ENCODE measurements at places on chromosomes 11 and 22.

- no peak for DNase-seq
Observed at GRCh38 chr11:107719557-107720302, 7.9 kb upstream of the SLN start.

DNA sequence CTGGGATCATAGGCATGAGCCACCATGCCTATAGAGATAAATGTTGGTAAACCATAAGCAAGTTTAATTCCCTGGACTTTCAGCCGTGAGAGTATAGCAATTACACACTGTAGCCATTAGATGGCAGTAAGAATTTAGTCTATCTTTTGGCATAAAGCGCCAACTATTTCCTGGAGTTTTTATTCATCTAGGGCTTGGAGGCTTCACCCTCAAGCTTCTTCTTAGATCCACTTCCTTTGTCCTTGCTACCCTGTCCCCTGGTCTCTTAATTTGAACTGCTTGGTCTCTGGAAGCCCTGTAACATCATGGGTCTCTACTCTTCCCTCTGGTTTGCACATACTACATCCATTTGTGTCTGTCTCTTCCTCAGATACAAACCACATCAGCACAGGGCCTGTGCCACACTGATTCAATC, 38.2 kb downstream of the OR10A6 start:
- DNase-seq, result no peak

GRCh38 chr22:48754611-48755058, 1073.0 kb downstream of the BRD1 start:
- DNase-seq, result no peak

GRCh38 chr11:67320011-67320410, 16.7 kb downstream of the SSH3 start:
- DNase-seq, result no peak

- DNase-seq, result no peak
Observed at GRCh38 chr11:111631024-111631665, 28.9 kb downstream of the SIK2 start.

DNA sequence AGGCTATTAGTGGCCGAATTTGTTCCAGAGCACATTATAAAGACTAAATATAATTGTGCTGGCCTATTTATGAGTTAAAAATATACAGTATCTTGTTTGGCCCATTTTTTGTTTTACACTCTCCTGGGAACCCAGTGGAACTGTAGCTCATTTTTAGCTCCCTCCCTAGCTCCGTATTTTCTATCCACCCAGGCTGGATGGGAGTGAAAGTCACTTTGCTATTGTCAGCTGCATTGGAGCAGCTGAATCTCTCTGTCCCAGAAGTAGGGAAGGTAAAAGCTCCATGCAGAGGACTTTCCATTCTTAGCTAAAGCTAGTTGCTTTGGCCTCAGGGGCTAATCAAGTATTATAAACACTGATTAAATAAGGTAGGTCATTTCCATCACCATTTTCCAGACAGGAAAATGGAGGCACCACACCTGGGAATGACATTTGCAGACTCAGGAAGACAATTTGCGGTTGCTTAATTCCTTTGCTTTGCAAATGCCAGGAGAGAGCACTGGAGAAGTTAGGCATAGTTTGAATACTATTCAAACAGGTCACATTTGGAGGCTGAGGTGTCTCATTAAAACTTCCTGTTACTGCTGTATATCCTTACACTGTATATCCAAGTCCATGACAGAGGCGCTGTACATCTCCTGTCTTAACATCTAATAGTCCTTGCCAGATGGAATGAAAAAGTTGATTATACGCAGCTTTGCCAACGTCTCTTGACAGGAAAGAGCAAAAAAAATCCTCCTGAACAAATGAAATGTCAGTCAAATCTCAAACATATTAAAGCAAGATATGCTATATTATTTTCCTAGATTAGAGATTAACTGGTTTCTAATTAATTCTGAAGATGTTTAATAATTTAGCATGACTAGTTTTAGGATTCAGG, 338.1 kb upstream of the KIRREL3 start:
- no peak for DNase-seq

All from GOT3 (cell line).